ENCODE measurements at places on chromosomes 4 and X.

DNA sequence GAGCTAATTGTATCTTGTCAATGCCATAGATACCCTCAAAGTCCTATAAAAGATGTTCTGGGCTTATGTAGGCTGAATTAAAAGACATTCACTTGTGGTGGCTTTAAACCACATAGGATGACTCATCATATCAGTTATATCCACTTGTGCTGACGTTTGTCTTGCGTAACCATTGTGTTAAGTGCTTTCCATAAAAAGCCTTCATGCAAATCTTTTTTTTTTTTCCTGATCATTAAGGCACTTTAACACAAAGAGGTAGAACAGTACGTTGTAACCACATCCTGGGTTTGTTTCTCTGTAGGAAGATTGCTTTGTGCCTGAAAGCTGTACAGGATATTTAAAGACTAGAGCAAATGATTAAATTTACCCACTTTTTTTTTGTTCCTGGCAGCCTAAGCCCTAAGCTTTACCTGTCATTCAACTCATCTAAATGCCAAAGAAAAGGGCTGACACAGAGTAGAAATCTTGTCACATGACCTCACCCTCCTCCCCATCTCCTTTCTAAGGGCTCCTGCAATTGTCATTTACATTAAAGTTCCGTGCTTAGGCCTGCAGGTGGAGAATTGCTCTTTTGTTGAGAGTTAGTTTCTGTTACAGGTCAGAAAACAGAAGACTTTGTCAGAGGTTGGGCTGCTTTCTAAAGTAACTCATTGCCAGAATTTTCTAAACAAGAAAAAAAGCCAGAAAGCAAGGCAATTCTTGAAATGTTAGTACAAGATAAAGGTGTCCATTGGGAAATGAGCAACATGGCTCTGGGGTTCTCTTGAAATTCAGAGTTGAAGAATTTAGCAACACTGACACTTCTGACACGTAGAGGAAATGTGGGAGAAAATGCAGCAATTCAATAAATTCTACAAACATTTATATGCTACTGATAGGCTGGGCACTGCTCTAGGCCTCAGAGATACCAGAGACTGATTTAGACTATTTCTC, 555.6 kb downstream of the PPARGC1A start:
- peak; percentile 78 for DNase-seq

- DNase-seq = no peak
Observed at GRCh38 chrX:153797415-153798015, 3.0 kb downstream of the SSR4 start.

- DNase-seq = no peak
Observed at GRCh38 chr4:71360844-71361243, 22.0 kb downstream of the SLC4A4 start.

DNA sequence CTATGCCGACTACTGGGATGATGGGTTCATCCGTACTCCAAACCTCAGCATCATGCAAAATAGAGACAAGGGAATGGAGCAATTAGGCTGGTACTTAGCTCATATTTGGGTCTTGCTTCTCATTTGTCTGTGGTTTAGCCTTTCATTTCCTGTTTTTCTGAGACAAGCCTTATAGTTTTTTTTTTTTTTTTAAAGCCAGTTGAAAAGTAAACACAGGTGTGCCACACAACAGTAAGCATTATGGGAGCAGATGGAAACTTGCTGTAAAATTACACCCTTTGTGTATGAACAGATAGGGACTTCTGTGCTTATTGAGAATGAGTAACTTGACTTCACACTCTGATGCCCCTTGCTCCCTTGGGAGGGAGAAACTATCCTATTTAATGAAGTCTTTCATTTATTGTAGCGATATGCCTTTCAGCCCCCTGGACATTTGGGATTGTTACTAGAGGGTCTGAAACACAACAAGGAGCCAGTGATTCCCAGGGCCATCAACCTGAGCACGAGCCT, 13.7 kb downstream of the RASSF6 start:
- DNase-seq = peak; percentile 44

DNA sequence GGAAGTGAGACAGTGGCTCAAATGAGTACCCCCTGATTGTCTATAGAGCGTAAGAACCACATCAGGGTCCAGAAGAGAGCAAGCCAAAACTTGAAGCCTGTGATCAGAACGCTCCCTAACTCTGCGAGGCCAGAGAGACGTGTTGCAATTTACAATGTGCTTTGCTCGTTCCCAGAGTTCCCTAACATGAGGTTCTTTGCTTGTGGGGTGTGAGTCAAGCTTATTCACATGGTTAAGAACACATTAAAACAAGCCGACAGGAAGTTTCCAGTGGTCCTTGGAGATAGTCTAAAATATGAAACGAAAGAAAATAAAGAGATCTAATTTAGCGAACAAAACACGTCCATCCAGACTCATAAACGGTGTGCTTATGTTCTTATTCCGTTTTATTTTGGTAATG, 702.3 kb downstream of the TRIML1 start:
- no peak for DNase-seq

DNA sequence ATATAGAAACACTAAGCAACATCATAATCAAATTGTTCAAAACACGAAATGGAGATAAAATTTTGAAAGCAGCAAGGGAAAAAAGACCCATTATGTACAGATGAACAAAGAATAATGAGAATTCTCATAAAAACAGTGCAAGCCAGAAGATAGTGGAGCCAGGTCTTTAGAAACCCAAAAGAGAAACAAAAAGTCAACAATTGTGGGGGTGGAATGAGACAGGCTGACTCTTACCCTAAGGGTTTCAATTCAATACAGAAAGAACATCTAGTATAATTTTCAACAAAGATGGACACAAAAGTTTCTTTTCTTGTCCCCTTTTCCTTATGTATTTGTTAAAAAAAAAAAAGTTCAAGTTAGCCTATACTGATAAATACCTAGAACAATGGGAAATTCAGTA, 34.0 kb upstream of the MAGEB2 start:
- DNase-seq = no peak

- DNase-seq = no peak
Observed at GRCh38 chr4:36966756-36967460, 277.6 kb upstream of the NWD2 start.

GRCh38 chr4:15109600-15109999, 107.3 kb downstream of the CPEB2 start:
- DNase-seq = no peak

DNA sequence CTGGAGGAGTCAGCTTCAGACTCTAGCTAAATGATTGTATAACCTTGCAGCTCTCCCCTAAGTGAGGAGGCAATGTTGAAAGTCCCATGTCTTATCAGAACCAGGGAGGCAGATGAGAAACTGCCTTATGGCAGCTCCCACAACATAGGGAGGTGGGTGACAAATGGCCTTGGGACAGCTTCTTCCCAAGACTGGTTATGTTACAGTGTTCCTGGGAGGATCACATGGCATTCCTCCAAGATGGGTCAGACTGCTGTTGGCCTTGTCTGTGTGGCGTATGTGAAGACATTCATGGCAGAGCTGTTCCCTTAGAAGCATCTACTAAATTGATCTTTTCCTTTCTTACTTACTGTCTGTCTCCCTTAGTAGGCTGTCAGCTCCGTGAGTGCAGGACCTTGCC, 42.0 kb downstream of the HPRT1 start:
- no peak for DNase-seq

- no peak for DNase-seq
Observed at GRCh38 chr4:181293541-181293940, 949.7 kb upstream of the TENM3 start.

- DNase-seq = no peak
Observed at GRCh38 chr4:148078061-148078460, 346.2 kb downstream of the ARHGAP10 start.

- DNase-seq = no peak
Observed at GRCh38 chr4:37652747-37653527, 33.2 kb downstream of the RELL1 start.

GRCh38 chr4:180189666-180190065, 2053.5 kb upstream of the TENM3 start:
- DNase-seq = no peak

All from SHP77 treated with DMSO at 0.1 percent for 48 hours (cell line).